ENCODE measurements at places on chromosomes 2 and 18.

- peak overlapping the region; percentile 42 for H3K27ac ChIP-seq
- H3K4me1 ChIP-seq: peaks cover 82% of the 10 kb centered on the region
- no peaks in the 10 kb centered on the region for H3K36me3 ChIP-seq
- no peak for DNase-seq
- no peaks in the 10 kb centered on the region for H3K27me3 ChIP-seq
Observed at GRCh38 chr2:190188289-190188688, 125.8 kb upstream of the MSTN start.

DNA sequence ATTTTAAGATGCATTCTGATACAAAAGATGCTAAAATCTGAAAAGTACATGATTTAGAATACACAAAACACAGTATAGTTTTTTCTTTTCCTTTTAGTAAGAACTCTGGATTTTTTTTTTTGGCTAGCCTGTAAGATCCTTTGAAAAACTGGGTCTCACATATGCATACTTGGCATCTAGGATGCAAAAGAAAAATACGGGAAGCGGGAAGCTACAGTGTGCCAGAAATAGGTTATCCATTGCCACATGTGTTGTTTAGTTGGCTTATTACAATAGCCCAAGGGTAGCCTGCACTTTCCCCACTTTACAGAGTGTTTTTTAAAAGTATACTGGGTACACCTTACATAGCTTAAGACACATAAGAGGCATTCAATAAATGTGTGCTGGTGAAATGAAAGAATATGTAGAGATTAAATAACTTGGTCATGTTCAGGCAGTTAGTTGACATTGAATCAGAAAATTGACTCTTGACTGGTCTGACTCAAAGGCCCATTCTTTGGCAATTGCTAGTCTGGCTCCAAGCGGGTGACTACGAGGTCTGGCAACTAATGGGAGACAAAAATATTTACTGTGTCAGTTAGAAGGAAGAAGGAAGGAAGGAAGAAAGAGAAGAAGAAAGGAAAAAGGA is 286.8 kb upstream of the TRIB2 start:
- H3K27ac ChIP-seq: no peak overlapping the region
- no peak for DNase-seq
- H3K36me3 ChIP-seq: no peaks in the 10 kb centered on the region
- H3K4me3 ChIP-seq: no peak overlapping the region

GRCh38 chr2:127228102-127228501 is 8.0 kb upstream of the CYP27C1 start:
- H3K4me3 ChIP-seq: no peak overlapping the region
- H3K4me1 ChIP-seq: no peaks in the 10 kb centered on the region
- H3K36me3 ChIP-seq: no peaks in the 10 kb centered on the region
- DNase-seq: peak; percentile 5
- H3K27me3 ChIP-seq: no peaks in the 10 kb centered on the region

- no peak overlapping the region for H3K4me3 ChIP-seq
- no peaks in the 10 kb centered on the region for H3K27me3 ChIP-seq
- DNase-seq: no peak
- peaks cover 13% of the 10 kb centered on the region for H3K4me1 ChIP-seq
- no peaks in the 10 kb centered on the region for H3K36me3 ChIP-seq
Observed at GRCh38 chr18:10285283-10285640, 169.2 kb upstream of the APCDD1 start.

DNA sequence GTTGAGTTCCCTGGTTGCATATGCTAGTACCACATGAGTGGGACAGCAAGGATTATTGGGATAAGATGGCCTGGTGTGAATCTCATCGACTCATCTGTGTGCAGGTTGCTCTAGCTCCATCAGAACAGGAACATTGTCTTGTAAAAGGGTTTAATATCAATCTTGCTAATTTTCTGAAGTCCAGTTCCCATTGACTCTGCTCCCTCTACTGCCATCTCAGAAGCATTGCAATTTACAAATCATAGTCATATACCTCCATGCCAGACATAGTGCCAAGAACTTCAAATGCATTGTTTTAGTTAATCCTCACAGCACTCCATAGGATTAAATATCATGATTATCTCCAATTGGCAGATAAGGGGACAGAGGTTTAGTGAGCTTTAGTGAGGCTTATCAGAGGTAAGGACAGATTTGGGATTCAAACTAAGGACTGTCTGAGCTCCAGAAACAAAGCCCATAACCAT is 4.8 kb upstream of the STAT4 start:
- no peaks in the 10 kb centered on the region for H3K36me3 ChIP-seq
- peak; percentile 61 for DNase-seq
- H3K4me1 ChIP-seq: peaks cover 5% of the 10 kb centered on the region
- H3K27me3 ChIP-seq: no peaks in the 10 kb centered on the region

GRCh38 chr2:129797489-129798300 is 181.8 kb upstream of the RAB6C start:
- peaks cover under 1% of the 10 kb centered on the region for H3K4me1 ChIP-seq
- DNase-seq: no peak
- H3K27ac ChIP-seq: no peak overlapping the region
- no peak overlapping the region for H3K4me3 ChIP-seq
- no peaks in the 10 kb centered on the region for H3K36me3 ChIP-seq
- H3K27me3 ChIP-seq: no peaks in the 10 kb centered on the region

DNA sequence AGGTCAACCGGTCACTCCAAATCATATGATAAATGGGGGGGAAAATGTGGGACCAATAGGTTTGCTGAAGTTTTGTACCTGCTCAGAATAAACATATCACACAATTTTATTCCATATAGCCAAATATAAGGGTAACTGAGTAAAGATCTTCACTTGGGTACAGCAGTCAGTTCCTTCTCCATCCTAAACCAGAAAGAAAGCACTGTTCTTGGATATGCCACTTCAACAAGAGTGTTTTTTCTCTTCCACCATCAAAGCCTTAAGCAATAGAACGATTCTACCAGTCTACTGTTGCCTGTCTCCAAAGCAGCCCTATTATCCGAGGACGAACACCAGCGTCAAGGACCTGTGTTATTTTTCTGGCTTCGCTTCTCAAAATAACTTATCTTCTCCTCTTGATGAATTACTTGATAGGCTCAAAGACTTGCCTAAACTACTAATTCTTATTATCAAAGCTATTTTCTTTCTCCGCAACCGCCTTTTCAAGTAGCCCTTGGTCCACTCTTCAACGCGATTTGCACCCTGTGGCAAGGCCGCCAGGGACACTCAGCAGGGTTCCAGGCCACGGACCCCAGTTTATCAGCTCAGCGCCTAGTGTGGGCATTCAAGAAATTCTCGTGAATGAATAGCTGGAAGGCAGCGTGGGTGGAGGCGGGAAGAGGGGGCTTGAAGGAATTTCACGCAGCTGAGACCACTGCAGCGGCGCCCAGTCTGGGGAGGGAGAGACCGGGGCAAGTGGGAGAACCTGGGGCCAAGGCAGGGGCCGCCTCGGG is 646 bp downstream of the ALS2 start:
- DNase-seq: peak; percentile 42
- peak overlapping the region; percentile 87 for H3K4me3 ChIP-seq
- H3K36me3 ChIP-seq: no peaks in the 10 kb centered on the region
- no peaks in the 10 kb centered on the region for H3K27me3 ChIP-seq
- H3K27ac ChIP-seq: no peak overlapping the region

DNA sequence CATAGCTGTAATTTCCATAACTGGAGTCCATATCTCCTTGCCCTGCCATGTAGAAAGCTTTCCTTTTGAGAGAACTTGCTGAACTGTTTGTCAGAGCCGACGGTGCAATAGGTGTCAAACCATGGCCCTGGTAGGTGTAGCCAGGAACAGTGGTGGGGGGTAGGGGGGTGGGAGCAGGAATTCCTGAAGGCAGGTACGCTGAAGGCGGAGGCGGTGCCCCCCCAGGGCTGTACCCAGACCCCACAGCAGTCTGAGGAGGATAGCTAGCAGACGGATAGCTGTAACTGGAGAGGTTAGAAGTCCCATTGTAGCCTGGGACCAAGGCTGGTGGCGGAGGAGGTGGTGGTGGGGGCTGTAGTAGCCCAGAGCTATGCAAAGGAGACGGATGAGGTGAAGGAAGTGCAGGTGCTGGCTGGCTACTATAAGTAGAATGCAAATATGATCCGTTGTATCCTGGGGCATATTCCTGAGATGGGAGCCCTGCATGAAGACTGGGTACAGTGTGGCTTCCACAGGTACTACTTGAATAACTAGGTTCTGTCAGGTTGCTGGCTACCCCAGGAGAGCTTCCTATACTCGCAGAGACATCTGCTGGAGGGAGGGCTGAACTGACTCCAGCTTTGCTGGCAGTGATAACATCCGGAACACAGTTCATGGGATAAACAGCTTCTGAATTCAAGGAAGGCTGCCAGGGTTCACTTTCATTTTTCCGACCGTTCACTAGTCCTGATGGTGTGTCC is 124.8 kb downstream of the FIGN start:
- H3K27me3 ChIP-seq: no peaks in the 10 kb centered on the region
- no peak overlapping the region for H3K4me3 ChIP-seq
- H3K27ac ChIP-seq: no peak overlapping the region
- peak; percentile 83 for DNase-seq
- H3K36me3 ChIP-seq: no peaks in the 10 kb centered on the region
- H3K4me1 ChIP-seq: peaks cover 17% of the 10 kb centered on the region

DNA sequence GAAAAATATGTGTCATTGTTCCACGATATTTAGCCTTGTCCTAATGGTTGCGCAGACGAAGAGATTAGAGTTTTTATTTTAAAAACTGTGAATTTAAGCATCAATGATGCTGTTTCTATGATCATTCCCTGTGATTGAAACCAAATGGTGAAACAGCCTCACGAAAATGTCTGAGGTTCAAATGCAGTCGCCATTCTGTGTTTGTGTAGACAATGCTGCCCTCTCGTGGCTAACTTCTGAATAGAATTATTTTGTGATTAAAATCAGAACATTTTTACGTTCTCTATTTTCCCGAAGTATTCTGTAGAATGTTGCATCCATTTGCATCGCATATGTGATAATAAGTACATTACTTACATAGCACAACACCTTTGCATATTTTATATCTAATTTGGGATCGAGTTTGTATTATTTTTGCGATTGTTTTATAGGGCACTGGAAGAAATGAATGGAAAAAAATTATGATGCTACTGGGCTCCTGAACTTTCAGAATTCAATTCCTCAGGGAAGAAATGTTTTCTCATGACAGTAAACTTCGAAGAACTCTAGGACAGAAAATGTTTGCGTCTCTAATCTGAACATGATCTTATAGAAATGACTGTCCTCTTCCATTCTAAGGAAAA is 54.8 kb upstream of the CREB1 start:
- no peak overlapping the region for H3K4me3 ChIP-seq
- peak; percentile 83 for DNase-seq
- no peaks in the 10 kb centered on the region for H3K27me3 ChIP-seq

GRCh38 chr2:219292616-219293015 is 13.4 kb downstream of the DNAJB2 start:
- 0 out of 2 replicates have a peak, but pooled peaks cover 4% of the 10 kb centered on the region for H3K27me3 ChIP-seq
- no peak overlapping the region for H3K4me3 ChIP-seq
- H3K4me1 ChIP-seq: peaks cover 12% of the 10 kb centered on the region
- H3K36me3 ChIP-seq: no peaks in the 10 kb centered on the region

DNA sequence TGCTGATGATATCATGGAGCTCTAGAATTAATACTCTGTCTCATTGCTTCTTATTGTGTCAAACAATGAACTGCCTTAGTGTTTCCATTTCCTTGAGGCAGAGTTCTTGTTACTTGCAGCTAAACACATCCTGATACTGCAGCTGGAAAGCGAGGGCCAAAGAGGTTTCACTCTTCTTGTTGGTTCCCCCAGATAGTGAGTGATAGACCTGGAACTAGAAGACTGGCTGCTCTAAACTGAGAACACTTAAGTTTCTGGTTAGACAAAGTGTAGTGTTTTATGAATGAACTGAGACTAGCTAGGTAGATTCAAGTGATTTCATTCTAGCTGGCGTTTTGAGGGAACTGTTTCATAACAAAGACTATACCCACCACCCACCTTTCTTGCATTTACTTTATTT is 321.7 kb downstream of the TXNL1 start:
- H3K27me3 ChIP-seq: no peaks in the 10 kb centered on the region
- H3K27ac ChIP-seq: no peak overlapping the region
- H3K36me3 ChIP-seq: no peaks in the 10 kb centered on the region
- no peak for DNase-seq
- H3K4me1 ChIP-seq: peaks cover 5% of the 10 kb centered on the region

- peaks cover 13% of the 10 kb centered on the region for H3K4me1 ChIP-seq
- no peak overlapping the region for H3K4me3 ChIP-seq
- no peak overlapping the region for H3K27ac ChIP-seq
Observed at GRCh38 chr18:62937065-62937464, 221.7 kb downstream of the PHLPP1 start.

- H3K4me1 ChIP-seq: peaks cover 40% of the 10 kb centered on the region
- no peak for DNase-seq
- no peaks in the 10 kb centered on the region for H3K36me3 ChIP-seq
- H3K4me3 ChIP-seq: no peak overlapping the region
- H3K27me3 ChIP-seq: no peaks in the 10 kb centered on the region
Observed at GRCh38 chr2:27171351-27171848, 22.6 kb downstream of the TCF23 start.

DNA sequence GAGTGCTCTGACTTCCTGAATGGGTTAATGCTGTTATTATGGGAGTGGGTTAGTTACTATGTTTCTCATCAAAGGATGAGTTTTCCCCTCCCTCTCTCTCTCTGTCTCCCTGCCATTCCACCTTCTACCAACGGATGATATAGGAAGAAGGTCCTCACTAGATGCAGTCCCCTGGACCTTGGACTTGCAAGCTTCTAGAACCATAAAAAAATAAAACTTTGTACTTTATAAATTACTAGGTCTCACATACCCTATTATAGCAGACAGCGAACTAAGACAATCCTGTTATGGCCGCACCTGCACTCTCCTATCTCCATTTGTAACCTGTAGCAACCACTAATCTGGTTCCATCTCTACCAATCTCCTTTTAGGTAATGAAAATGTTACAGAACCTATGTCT is 564.9 kb downstream of the CNTNAP5 start:
- H3K36me3 ChIP-seq: no peaks in the 10 kb centered on the region
- no peaks in the 10 kb centered on the region for H3K27me3 ChIP-seq
- no peak for DNase-seq

DNA sequence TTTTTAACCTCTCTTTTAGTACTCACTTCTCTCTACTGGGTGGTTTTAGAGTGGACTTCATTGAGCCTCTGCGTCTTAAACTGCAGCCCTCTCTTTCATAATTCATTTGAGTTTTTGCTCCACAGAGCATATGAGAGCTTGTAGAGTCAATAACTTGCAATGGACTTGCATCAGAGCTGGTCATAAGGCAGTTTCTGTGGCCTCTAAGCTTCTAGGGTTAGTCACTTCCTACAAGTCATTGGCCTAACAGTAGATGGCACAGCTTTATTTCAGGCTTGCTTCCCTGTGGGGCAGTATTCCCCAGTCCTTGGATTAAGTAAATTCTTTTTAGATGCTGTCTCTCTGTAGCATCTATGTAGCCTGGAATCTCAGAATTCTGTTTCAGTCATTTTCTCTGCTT is 1435.7 kb downstream of the LRP1B start:
- H3K36me3 ChIP-seq: no peaks in the 10 kb centered on the region
- H3K4me3 ChIP-seq: no peak overlapping the region
- no peaks in the 10 kb centered on the region for H3K27me3 ChIP-seq
- H3K4me1 ChIP-seq: no peaks in the 10 kb centered on the region
- H3K27ac ChIP-seq: no peak overlapping the region

Measured in Karpas-422 (cell line).